Fibroblast of skin of right quadriceps (primary cell): ENCODE measurements at places on chromosomes 16 and 17.

DNA sequence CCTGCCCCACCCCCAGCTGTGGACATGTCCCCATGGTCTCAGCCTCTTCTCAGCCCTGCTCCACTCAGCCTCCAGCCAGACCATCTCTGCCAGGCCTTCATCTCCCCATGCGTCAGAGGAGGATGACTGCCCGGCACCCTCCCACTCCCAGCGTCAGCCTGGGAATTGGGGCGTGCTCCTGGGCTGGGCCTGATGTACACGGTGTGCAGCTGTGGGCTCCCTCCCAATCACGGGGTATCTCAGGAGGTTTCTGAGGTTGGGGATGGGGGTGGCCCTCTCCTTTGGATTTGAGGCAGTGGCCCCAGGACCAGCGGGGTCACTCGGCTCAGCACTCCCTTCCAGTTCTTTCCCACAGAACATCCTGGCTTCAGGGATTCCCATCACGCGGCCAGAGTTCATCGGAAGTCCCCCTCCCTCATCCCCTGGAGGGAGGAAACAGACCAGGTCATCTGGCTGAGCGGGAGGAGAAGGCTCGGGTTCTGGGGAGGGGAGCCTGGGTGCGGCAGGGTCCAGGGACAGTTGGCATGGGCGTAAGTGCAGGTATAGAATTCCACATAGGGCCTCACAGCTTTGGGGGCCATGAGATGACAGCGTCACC, 36.9 kb downstream of the SOCS3 start:
- DNase-seq, result no peak

DNA sequence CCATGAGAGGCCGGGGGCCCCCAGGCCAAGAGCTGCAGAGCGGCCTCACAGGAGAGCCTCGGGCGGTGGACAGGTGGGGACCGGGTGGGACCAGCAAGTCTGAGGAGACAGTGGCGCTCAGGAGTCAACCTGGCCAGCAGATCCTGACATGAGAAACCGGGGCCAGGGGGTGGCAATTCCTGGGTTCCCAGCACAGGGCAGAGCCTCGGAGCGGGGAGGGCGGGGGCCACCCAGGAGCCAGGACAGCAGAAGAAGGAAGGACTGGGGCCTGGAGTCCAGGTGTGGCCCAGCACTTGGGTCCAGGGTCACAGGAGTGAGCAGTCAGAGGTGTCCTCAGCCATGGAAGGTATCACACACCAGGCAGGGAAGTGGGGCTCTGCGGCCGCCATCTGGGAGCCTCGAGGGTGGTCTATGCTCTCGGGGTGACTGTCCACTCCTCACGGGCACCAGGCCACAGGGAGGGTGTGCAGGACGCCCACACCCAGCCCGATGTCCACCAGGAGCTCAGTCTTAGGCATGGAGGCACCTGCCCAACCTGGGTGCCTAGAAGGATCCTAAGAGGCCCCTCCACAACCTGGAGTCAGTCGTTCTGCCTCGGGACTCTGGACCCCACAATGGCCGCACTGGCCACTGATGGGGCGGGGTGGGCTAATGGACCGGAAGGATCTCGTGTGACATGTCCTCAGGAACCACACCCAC, 29.1 kb downstream of the PIEZO1 start:
- DNase-seq, result no peak

DNA sequence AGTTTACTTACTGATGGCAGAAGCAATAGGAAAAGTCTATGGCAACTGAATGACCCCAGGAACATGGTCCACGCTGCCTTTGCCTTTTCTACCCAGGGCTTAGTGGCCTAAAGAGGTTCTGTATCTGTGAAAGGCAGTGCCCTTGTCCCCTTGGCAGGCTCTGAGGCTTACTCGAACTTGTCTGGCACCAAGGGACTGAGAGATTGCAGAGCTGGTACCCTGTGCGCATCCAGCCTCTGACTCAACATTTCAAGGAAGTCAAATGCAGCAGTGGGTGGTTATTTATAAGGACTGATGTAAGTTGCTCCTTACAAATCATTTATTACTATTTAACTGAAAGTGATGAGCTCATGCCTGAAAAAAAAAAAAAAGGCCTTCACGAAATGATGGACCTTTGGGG, 299.9 kb upstream of the MYOCD start:
- no peak for DNase-seq

- no peak for DNase-seq
Measured at GRCh38 chr17:57721967-57722703, 23.0 kb downstream of the CCDC182 start.

- peak; percentile 41 for DNase-seq
Measured at GRCh38 chr16:47565454-47565853, 104.3 kb downstream of the PHKB start.
